Fibroblast of the aortic adventitia (primary cell): ENCODE measurements at places on chromosomes 2 and 18.
A peak's percentile ranks its signal among the peaks of the same experiment; 100 is the strongest.

GRCh38 chr2:205259121-205259520 lies 423.2 kb upstream of the NRP2 start:
- DNase-seq = no peak

GRCh38 chr2:1625281-1626001 lies 118.9 kb downstream of the PXDN start:
- DNase-seq = peak; percentile 52

- peak; percentile 89 for DNase-seq
Measured at GRCh38 chr18:8948471-8949149, 153.9 kb upstream of the NDUFV2 start.

GRCh38 chr2:229343661-229344060 lies 72.6 kb upstream of the PID1 start:
- no peak for DNase-seq

GRCh38 chr2:188181067-188181838 lies 110.4 kb upstream of the GULP1 start:
- DNase-seq = peak; percentile 12

DNA sequence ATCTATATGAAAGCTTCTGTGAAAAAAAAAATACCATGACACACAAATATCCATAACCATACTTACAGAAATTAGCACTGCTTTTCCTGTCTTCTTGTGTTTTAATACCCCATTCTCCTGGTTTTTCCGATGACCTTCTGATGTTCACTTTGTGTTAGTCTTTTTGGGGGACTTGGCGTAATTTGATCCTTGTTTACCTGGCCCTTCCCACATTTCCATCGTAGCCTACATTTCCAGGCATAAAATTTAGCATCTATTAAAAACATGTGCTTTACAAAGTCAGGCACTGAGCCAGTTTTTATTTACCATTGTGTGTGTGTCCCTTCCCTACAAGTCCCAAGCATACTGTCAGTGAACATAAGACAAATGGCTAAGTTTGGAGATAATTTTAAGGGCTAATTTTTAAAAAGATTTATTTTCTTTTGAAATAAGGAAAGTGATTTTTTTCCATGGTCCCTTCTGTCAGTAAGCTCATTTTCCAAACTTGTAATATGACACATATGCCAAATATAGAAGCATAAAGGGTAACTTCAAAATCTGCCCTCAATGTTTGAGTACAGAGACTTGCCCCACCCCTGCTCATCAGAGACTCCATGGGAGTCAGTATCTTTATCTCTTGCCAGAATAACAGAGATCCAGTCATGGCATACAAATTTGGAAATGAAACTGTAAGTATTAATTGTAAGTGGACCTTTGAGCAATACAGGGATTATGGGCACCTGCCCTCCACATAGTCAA lies 27.3 kb downstream of the SESTD1 start:
- no peak for DNase-seq

GRCh38 chr18:12053289-12053688 lies 40.4 kb upstream of the ANKRD62 start:
- no peak for DNase-seq

GRCh38 chr2:2641541-2642410 lies 310.7 kb upstream of the MYT1L start:
- no peak for DNase-seq

DNA sequence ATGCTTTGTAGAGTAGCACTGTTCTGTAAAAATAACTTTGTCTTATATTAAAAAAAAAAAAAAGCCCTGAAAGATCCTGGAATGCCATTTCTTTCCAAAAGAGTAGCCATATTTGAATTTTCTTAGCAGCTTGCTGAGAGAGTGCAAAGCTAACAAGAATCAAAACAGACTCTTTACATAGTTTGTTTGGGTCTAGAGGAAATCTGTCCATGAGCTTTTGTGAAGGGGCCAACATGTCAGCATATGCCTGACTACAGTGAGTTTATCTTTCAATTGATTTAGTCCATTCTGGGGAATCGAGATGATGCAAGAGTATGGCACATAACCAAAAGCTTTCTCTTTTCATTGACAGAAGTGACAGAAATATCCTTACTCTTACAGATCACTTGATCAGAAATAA lies 777.7 kb upstream of the ACVR2A start:
- DNase-seq = no peak

- no peak for DNase-seq
Measured at GRCh38 chr2:234623521-234623991, 126.7 kb upstream of the ARL4C start.

GRCh38 chr2:138373993-138374408 lies 127.6 kb upstream of the SPOPL start:
- peak; percentile 74 for DNase-seq

DNA sequence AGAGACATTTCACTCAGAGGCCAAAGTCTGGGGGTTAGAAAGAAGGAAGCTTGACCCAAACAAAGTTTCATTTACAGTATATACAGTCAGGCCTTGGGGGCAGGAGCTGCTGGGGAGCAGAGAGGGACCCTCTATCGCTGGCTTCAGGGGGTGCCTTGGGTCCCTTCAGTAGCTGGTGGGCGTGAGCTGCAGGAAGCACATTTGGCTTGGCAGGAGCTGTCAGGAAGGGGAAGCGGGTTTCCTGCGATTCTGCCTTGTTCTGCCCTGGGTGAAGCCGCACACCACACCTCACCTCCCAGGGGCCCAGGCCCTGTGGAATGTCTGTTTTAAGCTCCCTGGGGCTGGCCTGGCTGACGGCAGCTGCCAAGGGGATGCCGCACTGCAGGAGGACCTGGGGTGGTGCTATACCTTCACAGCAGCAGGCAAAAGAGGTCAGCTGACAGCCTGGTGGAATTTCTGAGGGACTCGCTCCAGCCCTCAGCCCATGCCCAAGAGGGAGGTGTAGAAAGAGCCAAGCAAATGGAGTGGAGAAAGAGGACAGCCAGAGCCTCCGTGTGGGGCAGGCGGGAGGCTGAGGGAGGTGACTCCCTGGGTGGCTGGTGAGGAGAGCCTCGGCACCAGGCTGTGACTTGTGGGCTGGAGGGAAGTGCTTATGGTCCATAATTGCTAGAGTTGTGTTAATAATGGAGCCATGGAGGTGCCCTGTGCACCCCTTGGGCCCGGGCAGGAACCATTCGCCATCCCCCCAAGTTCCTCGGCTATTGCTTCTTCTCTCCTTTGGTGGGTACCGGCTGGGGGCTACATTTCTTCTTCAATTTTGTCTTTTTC lies 43.9 kb downstream of the PSD4 start:
- DNase-seq = no peak

- no peak for DNase-seq
Measured at GRCh38 chr2:238941262-238941792, 93.4 kb downstream of the TWIST2 start.

GRCh38 chr2:135052997-135053474 lies 944 bp downstream of the RAB3GAP1 start:
- peak; percentile 20 for DNase-seq

DNA sequence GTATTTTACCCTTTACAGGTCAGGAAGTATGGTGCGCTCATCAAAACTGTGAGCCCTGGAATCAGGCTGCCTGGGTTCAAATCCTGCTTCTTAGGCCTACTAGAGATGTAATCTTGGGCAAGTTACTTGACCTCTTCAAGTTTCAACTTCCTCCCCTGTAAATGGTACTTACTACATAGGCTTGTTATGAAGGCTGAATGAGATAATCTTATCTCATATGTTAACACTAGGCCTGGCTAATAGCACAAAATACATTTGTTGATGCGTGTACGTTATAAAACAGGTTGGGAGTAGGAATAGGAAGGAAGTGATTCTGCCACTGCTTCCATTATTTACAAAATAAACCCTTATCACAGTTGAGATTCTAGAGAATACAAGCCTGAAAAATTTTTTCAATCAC lies 1.7 kb upstream of the RFTN2 start:
- no peak for DNase-seq

DNA sequence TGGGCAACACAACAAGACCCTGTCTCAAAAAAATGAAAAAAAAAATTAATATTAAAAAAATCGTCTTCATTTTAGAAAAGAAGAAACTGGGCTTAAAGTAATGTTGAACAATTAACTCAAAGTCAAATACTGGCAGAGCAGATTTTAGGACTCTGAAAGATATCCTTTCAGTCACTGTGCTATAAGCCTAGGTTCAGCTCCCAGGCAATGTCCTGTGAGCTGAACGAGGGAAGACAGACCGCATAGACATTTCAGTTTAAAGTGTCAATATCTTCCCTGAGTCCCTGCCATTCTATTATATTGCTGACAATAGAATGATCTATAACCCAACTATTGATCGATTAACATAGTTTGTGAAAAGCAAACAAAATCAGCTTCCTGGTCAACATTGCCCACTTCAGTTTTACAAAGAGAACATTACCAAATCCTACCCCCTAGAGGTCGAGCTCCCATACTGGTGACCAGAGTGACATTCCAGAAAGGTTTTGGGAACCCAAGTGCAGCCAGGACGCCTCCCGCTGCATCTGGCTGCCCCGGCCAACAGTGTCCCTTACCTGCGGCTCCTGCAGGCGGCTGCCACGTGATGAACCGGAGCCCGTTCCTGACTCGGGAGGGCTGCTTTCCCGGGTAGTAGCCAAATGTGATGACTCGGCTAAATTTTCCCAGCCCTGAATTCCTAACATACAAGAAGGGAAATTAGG lies 639 bp downstream of the MRO start:
- peak; percentile 47 for DNase-seq

- DNase-seq = no peak
Measured at GRCh38 chr18:4704781-4705180, 249.7 kb upstream of the DLGAP1 start.

DNA sequence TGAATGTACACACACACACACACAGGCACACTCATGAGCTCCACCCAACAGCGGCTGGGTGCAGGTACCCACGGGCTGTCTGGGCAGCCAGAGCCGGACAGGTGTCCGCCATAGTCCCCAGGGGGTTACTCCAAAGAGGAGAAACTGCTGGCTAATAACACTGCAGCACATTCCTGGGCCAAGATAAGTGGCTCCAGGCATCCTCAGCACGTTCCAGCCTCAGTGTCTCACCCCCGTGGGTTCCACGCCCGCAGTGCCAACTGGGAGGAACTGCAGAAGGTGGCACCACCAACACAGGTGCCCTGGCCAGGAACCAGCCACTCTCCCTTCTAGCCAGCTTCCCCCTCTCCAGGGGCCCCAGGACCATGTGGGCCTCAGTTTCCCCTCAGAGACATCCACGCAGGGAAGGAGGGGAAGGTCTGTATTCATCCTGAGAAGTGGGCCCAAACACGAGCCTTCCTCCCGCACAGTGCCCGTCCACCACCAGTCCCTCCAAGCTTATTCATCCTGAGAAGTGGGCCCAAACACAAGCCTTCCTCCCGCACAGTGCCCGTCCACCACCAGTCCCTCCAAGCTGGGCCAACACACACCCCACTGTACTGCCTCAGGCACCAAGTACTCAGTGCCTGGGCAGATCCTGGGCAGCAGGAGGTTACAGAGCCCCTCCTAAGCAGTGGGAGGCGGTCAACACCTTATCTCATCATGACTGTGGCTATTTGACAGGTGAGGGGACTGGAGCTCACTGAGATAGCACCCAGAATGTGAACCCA lies 47.6 kb downstream of the TNS1 start:
- no peak for DNase-seq

DNA sequence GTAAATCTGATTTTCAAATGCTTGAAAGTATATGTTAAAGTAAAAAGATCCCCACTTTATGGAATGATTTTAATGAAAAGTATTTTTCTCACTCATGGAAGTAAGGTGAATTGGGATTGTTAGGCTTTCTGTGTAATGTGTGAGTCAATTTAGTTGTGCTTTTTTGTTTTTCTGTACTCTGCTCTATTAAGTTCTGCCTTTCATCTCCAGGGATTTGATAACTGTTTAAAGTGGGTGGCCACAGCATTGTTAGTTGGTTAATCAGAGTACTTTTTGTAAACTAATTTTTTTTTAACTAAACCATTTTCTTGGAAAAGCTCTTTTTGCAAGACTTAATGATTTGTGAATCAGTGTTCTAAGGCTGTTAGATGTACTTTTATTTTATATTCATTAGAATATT lies 76.8 kb downstream of the ABI2 start:
- DNase-seq = peak; percentile 62

DNA sequence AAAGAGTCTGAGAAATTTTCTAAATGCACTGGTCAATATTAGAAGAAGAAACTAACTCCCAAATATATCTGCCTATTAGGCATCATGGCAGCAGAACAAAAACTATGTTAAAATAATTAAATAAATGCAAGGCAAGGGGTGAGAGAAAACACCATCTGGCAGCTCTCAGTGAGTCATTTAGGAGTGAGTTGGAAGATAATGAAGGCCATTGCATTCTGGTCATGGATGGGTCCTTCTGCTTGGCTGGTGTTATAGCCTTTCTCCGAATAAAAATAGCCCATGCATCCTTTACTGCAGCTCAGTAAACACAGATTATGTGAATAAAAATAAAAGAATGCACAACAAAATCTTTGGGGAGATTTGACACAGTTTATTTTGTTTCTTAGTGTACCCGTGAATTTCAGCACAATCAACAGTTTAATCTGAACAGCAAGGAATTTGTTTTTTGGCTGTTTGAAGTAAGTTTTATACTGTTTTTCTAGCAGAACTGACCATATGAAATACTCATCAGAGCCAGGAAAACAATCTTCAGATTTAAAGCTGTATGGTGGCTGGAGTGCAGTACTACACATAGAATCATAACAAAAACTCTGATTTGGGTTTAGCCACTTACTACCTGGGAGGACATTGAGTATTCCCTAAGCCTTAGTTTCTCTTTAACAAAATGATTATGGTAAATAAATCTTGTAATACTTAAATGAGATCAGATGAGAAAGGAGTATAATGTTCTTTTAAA lies 225.1 kb upstream of the ITGA4 start:
- peak; percentile 6 for DNase-seq

DNA sequence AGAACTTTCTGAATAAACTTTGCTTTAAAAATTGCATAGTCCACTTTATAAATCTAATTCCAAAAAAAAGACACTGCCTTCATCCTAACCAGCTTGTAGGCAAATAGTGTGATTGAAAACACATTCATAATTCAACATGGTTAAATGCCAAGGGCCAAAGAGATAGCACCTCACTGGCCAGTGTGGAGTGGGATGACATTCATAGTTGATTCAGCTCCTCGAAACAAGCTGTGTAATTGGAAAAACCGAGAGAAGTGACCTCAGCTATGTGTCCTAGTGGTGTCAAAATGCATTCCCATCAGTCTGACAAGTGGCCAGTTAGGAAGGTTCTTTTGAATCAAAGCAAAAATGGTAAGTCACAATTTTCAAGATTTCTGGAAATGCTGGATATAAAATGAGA lies 1068.5 kb upstream of the CELF4 start:
- DNase-seq = no peak

GRCh38 chr2:119173556-119174060 lies 15.1 kb upstream of the C1QL2 start:
- no peak for DNase-seq

GRCh38 chr2:6951046-6951445 lies 33.8 kb downstream of the RNF144A start:
- DNase-seq = no peak

- peak; percentile 48 for DNase-seq
Measured at GRCh38 chr2:12549641-12550040, 167.1 kb upstream of the TRIB2 start.

- DNase-seq = no peak
Measured at GRCh38 chr2:39679805-39680204, 14.1 kb downstream of the TMEM178A start.

GRCh38 chr2:120052597-120052996 lies 39.7 kb downstream of the EPB41L5 start:
- peak; percentile 6 for DNase-seq

GRCh38 chr2:65530547-65531320 lies 98.3 kb upstream of the SPRED2 start:
- peak; percentile 62 for DNase-seq

- no peak for DNase-seq
Measured at GRCh38 chr2:106885329-106885728, 638 bp downstream of the ST6GAL2 start.
